Activated effector memory CD4-positive, alpha-beta T cell treated with Interleukin-2 at 50 U/mL for 16 hours (primary cell): ENCODE measurements at places on chromosomes 16 and 17.

DNA sequence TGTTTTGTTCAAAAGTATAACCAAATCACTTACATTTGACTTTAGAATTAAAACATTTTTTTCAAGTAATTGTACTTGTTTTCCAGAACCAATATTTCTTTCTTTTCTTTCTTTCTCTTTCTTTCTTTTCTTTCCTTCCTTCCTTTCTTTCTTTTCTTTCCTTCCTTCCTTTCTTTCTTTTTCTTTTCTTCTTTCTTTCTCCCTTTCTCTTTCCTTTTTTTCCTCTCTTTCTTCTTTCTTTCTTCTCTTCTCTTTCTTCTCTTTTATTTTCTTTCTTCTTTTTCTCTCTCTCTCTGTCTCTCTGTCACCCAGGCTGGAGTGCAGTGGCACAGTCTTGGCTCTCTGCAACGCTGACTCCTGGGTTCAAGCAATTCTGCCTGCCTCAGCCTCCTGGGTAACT, 26.4 kb upstream of the PSMC5 start:
- DNase-seq = no peak

GRCh38 chr17:59601130-59601529, 18.6 kb upstream of the CLTC start:
- no peak for DNase-seq

- no peak for DNase-seq
Measured at GRCh38 chr16:87169509-87169995, 147.6 kb downstream of the C16orf95 start.

DNA sequence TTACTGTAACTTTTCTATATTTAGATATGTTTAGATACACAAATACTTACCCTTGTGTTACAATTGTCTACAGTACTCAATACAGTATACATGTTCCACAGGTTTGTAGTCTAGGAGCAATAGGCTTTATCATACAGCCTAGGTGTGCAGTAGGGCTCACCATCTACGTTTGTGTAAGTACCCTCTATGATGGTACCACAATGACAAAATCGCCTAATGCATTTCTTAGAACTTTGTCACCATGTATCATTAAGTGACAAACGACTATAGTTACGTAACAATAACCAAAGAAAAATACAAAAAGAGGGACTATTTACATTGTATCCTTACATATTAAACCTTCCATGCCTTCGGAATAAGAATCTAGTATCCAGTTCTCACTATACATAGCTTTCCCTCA, 8.0 kb downstream of the STAT5B start:
- DNase-seq = no peak

- DNase-seq = no peak
Measured at GRCh38 chr17:67069603-67070136, 25.3 kb downstream of the CACNG1 start.

DNA sequence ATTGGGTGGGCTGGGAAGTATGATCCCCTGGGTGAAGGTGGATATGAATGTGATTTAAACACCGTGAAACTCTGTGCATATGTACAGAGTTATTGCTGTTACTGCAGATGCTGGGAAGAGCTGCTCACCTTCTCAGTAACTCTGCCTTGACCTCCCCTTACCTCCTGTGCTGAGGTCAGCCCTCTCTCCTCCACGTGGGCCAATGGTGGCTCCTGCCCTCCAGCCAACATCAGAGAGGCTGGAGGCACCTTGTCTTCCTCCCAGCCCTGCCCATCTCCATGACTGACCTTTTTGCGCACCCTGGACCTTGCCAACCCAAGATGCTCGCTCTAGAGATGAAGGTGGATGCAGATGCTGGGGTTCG, 387 bp upstream of the ASB16 start:
- no peak for DNase-seq

- no peak for DNase-seq
Measured at GRCh38 chr16:90046971-90047713, 27.9 kb upstream of the DBNDD1 start.

DNA sequence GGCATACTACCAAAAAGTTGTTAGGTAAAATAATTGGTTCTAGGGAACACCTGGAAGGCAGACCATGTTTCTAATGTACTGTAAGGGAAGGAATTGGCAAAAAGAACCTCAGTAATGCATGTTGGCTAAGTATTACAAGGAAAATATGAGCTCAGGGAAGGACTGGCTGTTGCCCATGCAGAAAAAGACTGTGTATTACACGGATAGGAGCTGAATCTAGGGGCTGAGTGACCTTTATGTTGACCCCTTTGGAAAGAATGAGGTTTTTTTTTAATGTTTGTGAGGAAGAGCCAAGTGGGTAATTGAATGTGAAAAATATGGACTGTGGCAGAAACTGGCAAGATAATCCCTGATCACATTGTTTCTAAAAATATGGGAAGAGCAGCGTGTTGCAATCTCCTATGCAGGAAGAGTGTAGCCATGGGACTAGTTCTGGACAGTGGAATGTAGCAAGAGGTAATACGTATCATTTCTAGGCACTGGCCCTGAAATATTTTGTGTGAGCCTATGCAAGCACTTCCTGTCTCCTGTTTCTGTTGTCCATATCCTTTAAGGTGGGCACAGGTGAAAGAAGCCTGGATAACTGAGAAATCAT, 95.1 kb upstream of the CNTNAP4 start:
- DNase-seq = no peak

DNA sequence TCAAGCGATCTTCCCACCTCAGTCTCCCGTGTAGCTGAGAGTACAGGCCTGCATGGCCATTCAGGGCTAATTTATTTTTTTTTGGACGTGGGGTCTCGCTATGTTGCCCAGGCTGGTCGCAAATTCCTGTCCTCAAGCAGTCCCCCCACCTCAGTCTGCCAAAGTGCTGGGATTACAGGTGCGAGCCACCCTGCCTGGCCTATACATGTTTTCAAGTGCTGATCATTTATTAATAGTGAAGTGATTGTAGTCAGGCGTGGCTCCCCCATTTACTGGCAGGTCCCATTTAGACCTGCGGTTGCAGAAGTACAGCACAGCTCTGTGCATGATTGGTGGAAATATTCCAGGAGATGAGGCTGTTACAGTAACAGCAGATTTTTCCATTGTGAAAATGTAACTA, 8.4 kb downstream of the FOXK2 start:
- DNase-seq = no peak

DNA sequence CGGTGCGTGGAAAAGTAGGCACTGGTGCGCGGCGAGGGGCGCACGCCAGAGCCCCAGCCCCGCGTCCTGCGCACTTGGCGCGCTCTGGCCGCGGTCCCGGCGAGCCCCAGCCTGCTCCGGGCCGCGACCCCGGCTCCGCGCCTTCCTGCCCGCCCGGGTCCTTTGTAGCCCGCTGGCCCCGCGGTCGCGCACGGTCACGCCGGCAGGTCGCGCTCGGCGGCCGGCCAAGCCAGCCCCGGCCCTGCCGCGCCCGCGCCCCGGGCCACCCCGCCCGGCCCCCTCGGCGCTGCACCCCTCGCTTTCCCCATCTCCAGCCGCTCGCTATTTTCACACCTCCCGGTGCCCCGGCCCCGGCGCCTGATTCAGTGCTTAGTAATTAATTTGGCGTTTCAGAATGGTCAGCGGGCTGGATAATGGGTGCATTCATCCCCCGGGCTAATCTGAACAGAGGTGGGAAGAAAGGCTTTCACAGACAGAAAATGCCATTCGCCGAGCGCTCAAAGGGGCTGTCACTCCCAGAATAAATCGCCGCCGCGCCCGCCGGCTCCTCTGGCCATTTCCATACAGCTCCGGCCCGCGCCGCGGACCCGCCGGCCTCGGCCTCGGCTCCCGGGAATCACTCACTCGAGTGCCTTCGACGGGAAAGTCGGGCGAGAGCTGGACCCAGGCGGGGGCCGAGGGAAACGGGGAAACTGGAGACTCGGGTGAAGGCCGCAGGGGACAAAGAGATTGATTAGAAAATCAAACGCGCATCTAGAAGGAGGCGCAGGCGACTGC, 17.8 kb upstream of the NTN1 start:
- no peak for DNase-seq

- DNase-seq = no peak
Measured at GRCh38 chr16:2597560-2597902, 59.7 kb downstream of the PDPK1 start.

DNA sequence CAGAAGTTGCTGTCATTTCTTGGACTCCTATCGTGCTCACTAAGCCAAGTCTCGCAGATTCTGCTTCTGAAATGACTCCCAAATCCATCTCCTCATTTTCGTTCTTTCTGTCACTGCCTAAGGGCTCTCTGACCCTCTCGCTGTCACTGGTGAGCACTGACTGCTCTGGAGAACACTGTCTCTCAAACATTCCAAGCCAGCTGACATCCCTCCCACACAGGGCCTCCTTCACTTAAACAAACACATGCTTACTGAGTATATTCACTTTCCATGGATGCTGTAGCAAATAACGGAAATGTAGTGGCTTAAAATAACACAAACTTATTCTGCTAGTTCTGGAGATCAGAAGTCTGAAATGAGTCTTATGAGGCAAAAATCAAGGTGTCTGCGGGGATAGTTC, 18.8 kb downstream of the CACNG1 start:
- no peak for DNase-seq
